ENCODE measurements at places on chromosomes 11 and 22. TPM values are rescaled to one million over a fixed set of nuclear protein-coding genes. Genes with fewer than 3 reads are reported as not detected.

PRODH gene
- 1.3 TPM for total RNA-seq

SLC37A2 gene
- total RNA-seq, result 0.16 TPM

C1QTNF5 gene
- total RNA-seq, result not detected

MMP1 gene
- 0.74 TPM for total RNA-seq

OR2D2 gene
- total RNA-seq, result not detected

USP2 gene
- 0.77 TPM for total RNA-seq

INTS4 gene
- 20.5 TPM for total RNA-seq

FXYD6 gene
- total RNA-seq, result 0.50 TPM

GRAP2 gene
- not detected for total RNA-seq

RAC2 gene
- total RNA-seq, result 0.25 TPM

UCP3 gene
- total RNA-seq, result 0.89 TPM

TSPAN32 gene
- not detected for total RNA-seq

APOA4 gene
- total RNA-seq, result not detected

INS gene
- not detected for total RNA-seq

PYGM gene
- 0.27 TPM for total RNA-seq

TXNRD2 gene
- 36.7 TPM for total RNA-seq

SCO2 gene
- 6.4 TPM for total RNA-seq

IL18BP gene
- total RNA-seq, result 3.5 TPM

IGLL1 gene
- total RNA-seq, result not detected

BEST1 gene
- 1.2 TPM for total RNA-seq

CTSW gene
- not detected for total RNA-seq

KDM4E gene
- not detected for total RNA-seq

PRG2 gene
- total RNA-seq, result not detected

RGL4 gene
- not detected for total RNA-seq

MPZL2 gene
- total RNA-seq, result 0.06 TPM

EXPH5 gene
- total RNA-seq, result 0.05 TPM

BIRC3 gene
- 52.7 TPM for total RNA-seq

CSRP3 gene
- not detected for total RNA-seq

PDE3B gene
- 1.9 TPM for total RNA-seq

ACO2 gene
- 48.6 TPM for total RNA-seq

ARCN1 gene
- 107 TPM for total RNA-seq

CSNK2A3 gene
- 2.5 TPM for total RNA-seq

MS4A4A gene
- total RNA-seq, result not detected

NFAM1 gene
- total RNA-seq, result not detected

TREH gene
- not detected for total RNA-seq

CCND1 gene
- total RNA-seq, result 180 TPM

PRDM10 gene
- 1.3 TPM for total RNA-seq

FREY1 gene
- 0.59 TPM for total RNA-seq

YPEL1 gene
- 0.46 TPM for total RNA-seq

PNPLA5 gene
- not detected for total RNA-seq

SLC22A8 gene
- not detected for total RNA-seq

ZBTB16 gene
- total RNA-seq, result 1.2 TPM

BRSK2 gene
- total RNA-seq, result 6.0 TPM

Data from A549 treated with Hydrocortisone at 1 μM for 4 hours (cell line).